ENCODE measurements at places on chromosomes 11 and 22.

DNA sequence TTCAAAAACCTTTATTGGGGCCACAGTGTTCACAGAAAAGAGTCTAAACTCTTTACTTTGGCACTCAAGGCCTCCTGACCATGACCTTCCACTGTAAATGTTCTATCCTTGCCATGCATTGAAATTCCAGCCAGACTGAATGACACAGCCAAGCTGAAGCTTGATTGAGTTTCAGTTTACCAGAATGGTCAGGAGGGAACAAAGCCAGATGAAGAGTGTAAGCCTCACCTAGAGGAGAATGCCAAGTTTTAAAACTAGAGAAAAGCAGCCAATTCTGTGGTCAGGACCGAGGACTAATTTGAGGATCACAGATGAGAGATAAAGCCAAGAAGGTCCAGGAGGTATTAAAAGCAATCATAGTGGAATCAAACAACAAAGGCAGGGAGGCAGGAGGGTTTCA lies 215.3 kb downstream of the KCNA4 start:
- DNase-seq, result no peak

DNA sequence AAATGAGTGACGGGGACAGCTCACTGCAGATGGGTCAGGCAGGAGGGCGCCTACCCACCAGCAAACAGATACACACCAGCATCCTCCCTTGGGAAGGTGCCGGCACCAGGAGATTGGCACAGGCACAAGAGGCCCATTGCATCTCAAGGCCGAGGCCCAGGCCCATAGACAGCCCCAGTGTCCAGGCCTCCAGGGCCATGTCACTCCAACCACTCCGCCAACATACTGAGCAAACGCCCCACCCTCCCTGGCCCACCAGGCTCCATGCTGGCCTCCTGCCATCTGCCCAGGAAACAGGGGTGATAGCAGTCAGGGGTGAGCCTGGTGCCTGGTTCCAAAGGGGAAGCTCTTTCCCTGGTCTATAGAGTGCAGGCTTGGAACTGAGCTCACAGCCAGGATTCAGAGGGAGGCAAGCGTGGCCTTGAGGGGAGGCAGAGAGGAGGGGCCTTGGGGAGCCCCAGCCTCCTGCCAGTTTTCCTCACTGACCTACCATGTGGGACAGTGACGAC lies 34.7 kb downstream of the PISD start:
- DNase-seq, result no peak

DNA sequence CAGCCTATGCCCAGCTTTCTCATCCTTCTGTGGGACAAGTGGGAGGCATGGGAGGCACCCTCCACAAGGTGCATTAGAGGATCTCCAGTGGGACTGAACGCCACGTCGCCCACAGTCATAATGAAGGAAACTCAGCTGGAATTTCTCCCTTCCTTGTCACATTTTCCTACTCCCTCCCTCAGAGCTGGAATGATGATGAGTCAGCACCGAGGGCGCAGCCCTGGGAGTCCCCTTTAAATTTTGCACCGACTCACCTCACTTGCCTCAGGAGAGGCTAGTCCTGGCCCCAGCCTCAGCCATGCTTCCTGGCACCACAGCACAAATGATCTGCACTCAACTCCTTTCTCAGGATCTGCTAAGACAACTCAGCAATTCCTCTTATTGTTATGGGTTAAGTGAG lies 34.3 kb downstream of the DBX1 start:
- no peak for DNase-seq

DNA sequence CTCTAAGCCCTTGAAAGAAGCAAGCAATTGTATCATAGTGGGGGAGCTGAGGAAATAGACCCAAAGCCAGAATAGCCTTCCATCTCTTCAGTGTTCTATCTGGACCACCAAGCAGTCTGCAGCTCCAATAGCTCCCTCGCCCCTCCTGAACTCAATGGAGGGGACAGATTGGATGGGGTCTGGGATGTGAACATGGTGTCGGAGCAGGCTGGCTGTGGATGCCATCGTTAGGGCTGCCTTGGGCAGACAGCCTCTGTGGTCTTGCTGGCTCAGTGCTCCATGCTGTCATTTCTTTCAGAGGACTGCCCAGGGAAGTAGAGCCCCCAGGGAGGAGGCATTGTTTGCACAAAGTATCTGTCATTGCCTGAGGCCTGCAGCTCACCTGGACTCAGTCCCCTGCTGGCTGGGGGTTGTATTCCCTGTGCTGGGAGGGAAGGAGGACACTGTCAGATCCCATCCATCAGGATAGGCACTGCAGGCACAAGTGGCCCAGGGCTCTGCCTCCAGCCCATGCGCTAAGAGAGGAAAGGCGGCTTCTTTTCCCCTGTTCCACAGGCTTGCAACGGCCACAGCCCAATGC lies 537.7 kb downstream of the BUD13 start:
- DNase-seq, result no peak

DNA sequence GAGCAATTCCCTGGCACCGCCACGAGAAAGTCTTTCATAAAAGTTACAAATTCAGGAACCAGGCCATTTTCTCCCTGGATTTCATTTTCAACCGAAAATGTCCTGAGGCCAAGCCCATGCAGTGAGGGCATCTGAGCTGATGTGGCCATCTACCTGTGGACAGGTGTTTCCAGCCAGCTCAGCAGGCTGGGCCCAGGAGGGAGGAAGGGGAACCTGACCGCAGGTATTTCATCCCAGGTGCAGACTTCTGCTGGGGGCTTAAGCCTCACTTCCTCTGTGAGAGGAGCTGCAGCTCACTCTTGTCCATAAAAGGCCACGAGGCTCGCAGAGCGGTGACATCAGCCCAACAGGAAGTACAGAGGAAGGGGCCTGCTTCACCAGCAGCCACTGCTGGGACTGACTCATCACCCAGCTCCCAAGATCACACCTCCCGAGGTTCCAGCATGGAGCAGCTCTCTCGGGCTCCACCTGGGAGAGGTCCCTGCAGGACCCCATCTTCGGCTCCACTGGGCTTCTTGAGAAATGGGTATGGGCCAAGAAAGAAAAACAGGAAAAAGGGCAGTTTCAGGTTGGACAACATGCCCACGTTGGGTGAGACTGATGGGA lies 56.4 kb downstream of the MYH9 start:
- DNase-seq, result peak; percentile 68

GRCh38 chr11:70861559-70861958 lies 390.8 kb downstream of the SHANK2 start:
- DNase-seq, result no peak

- no peak for DNase-seq
These were observed 5.3 kb upstream of the TBX1 start for GRCh38 chr22:19755145-19755710.

DNA sequence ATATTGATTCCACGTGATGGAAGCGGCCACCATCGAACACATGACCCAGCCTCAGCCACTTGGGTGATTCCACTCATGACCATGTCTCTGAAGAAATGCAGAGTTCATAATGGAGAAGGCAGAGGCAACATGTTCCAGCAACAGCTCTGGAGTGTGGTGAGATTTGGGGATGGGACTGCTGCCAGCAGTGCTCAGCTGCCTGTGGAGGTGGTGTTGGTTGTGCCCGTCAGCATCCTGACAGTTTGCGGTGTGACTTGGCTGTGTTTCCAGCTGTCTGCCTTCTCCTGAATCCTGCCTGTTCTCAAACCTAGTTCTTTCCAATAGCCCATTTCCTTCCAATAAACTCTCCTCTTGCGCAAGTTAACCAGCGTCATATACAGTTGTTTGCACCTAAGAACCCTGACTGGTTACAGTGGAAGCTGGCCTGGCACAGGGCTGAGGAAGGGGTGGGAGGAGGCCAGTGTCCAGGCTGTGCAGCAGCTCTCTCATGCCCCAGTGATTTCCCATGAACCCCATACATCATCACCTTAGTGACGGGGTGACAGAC lies 22.0 kb upstream of the OR8B8 start:
- DNase-seq, result no peak

DNA sequence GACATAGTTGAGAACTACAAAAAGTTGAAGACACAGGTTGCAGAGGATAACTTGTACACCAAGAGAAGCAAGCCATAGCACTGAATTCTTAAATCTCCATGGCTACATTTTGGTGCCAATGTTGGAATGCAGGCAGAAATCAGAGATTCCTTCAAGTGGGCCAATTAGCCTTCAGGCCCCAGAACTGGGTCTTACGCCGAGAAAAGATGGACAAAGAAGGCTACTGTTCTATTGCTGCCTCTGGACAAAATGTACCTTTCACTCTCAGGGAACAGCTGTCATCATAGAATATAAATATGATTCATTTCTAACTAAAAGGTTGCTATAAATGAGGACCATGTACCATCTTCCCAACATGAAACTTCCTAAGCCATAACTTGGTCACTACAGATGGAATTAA lies 13.7 kb downstream of the TMEM216 start:
- DNase-seq, result no peak

- DNase-seq, result no peak
These were observed 44.6 kb downstream of the RDX start for GRCh38 chr11:110251836-110252235.

DNA sequence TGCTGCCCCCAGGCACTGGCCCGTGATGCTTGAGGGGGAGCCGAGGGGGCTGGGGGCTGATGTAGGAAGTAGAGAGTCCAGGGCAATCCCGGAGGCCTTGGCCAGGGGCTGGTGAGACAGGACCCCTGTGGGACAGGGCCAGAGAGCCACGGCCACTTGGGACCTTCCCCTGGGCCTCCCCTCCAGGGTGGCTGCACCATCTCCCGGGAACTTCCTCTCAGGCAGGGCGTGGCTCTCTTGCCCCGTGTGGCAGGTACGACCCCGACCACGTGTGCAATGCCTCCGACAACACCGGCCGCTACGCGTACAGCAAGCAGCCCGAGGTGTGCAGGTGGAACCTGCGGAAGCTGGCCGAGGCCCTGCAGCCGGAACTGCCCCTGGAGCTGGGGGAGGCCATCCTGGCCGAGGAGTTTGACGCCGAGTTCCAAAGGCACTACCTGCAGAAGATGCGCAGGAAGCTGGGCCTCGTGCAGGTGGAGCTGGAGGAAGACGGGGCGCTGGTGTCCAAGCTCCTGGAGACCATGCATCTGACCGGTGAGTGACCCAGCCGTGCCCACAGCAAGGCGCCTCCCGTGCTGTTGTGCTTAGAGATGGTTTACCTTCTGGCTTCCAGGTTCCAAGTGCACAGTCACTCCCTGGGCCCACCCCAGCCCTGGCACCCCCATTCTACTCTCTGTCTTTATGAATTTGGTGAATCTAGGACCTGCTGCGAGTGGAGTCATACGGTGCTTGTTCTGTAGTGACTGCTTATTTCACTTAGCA lies 9.7 kb downstream of the SELENOO start:
- DNase-seq, result no peak

DNA sequence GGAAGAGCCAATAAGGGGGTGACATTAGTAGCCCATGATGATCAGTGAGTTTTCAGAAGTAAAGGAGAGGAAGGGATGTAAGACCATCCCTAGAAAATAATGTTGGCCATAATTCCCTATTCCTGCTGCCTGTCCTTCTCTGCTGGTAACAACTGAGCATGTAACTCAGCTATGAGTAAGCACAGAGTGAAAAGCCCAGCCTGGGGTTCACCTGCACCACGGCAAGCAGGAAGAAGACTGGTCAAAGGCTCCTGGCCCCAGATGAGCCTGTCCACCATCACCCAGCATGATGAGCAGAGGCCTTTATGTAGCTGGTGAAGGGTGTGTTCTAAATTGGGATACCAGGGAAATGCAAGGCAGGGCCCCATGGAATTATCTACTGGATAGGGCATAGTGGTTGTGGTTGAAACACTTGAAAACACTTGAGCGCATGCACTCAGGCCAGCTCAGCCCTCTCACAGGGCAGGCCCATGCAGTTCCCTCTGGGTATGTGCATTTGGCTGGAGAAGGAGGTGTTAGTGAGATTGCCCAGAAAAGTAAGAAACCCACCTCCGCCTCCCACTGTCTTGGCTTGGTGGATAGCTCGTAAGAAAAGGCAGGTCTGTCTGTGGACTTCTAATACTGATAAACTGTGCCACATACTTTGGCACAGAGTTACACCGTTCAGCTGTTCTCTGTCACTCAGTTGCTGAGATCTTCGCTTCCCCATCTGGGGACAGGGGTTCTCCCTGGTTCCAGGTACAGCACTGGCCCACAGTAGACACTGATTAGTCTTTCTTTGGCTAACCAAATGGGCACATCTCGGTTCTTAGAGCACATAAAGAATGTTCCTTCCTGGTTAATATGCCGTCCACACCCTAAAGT lies 86.8 kb downstream of the AMOTL1 start:
- DNase-seq, result no peak

DNA sequence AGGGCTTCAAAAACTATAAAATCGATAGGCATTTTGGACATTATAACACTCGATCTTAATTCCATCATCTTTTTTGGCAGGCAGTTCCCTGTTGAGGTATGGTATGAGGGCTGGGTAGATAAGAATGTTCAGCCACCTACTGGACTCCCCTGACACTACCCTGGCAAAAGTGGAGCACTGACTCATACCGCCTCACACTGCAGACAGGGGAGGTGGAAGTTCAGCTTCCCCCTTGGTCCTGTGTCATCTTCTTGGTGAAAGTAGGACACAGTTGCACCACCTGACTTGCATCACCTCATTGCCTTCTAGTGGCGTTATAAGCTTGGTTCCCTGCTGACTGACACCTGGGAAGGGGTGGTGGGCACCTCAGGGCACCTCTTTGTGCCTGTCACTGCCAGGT lies 30.4 kb downstream of the PAAF1 start:
- no peak for DNase-seq

GRCh38 chr22:30908051-30908461 lies 60.5 kb downstream of the MORC2 start:
- no peak for DNase-seq

DNA sequence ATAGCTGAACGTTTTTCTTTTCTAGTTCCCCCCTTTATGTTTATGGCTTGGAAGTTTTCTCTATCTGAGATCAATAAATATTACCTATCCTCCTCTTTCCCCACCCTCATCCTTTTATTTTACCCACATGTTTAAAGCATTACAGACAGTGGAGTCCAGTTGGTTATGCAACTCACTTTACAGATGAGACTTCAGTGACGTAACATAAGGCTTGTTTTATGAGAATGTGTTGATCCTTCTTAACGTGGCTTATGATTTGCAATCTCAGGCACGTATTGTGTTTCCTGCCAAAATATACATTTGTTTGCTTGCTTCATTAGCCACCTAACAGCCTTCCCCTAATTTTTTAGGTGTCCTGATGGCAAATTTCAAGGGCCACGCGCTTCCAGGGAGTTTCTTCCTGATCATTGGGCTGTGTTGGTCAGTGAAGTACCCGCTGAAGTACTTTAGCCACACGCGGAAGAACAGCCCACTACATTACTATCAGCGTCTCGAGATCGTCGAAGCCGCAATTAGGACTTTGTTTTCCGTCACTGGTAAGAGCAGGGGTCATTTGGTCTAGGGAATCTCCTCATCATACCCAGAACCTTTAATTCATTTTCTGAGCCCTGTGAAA lies 36.6 kb downstream of the TMEM45B start:
- no peak for DNase-seq

GRCh38 chr11:92500453-92500852 lies 275.8 kb downstream of the FAT3 start:
- DNase-seq, result no peak

DNA sequence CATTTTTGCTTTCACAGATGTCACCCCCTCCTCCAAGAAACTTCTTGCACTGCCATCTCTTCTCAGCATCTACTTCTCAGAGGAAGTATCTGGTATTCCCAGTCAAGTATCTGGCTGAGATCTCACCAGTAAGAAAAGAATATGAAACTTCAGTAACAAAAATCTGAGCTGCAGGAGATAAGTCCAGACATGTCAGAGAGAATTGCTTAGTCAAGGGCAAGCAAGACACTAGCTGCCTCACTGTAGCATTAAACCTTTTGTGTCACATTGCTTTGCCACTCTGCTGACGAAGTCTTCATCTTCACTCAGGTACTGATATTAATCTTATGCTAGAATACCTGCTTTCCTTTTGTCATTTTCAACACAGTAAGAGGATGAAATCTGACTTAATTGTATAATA lies 70.6 kb upstream of the ZC3H12C start:
- DNase-seq, result no peak
